Nephron progenitor cell (in vitro differentiated cells): ENCODE measurements at places on chromosomes 1 and 21.

DNA sequence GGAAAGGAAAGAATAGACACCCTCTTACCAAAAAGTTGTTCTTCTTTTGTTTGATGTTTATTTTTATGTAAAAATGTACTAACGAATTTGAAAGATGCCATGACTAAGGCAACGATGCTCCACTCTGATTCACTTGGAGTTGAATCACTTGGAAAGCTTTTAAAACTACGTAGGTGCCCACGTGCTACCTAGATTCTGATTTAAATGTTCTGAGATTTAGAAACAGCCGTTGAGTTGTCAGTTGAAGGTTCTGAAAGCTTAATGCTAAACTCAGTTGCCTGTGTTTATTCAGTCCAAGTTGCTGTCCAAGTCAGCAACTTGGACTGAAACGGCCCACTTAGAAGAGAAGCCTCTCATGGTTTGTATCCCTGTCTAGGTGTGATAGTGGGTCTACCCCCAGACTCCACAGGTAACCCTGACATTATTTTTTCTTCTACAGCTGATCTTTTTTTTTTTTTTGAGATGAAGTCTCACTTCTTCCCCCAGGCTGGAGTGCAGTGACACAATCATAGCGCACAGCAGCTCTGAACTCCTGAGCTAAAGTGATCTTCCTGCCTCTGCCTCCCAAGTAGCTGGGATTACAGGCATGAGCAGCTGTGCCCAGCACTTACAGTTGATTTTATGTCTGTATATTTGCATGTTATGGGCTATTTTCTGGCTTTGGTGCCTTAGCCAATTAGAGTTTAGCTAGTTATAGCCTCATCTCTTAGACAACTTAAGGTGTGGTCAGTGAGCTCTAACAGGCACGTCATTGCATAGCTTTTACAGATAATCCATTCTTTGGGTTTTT, 1.4 kb upstream of the VAMP4 start:
- no peak for DNase-seq

- no peak for DNase-seq
Observed at GRCh38 chr1:233734456-233734855, 120.5 kb downstream of the KCNK1 start.

- no peak for DNase-seq
Observed at GRCh38 chr1:10948463-10948775, 64.0 kb upstream of the TARDBP start.

- no peak for DNase-seq
Observed at GRCh38 chr1:41898191-41898713, 20.5 kb downstream of the HIVEP3 start.

DNA sequence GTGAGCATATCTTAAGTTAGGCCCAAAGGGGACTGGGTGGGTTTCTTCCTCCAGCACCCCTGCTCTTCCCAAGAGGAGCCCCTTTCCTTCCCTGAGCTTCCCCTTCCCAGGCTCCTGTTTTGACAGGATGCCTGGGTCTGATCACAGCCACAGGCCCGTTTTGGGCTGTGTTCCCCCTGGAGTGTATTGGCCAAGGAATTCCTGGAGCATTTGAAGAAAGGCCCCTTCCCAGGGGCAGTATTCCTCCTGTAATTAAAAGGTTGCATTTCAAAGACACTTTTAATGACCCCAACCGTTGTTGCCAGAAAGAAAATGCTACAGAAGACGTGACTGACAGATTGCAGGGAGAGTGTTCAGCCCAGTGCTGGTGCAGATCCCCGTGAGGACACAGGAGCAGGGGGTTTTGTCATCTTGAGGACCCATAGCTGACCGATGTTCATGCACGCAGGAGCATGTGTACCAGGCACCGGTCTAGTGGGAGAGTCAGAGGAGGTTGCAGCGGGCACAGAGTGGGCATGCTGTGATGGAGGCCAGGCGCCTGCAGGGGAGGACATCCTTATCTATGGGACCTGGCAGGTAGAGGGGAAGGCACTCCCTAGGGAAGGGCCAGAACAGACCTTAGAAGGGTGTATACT, 19.3 kb upstream of the LBR start:
- DNase-seq: no peak

GRCh38 chr21:32378956-32379355, 13.9 kb downstream of the URB1 start:
- no peak for DNase-seq

- no peak for DNase-seq
Observed at GRCh38 chr1:96329121-96329520, 392.5 kb upstream of the PTBP2 start.

DNA sequence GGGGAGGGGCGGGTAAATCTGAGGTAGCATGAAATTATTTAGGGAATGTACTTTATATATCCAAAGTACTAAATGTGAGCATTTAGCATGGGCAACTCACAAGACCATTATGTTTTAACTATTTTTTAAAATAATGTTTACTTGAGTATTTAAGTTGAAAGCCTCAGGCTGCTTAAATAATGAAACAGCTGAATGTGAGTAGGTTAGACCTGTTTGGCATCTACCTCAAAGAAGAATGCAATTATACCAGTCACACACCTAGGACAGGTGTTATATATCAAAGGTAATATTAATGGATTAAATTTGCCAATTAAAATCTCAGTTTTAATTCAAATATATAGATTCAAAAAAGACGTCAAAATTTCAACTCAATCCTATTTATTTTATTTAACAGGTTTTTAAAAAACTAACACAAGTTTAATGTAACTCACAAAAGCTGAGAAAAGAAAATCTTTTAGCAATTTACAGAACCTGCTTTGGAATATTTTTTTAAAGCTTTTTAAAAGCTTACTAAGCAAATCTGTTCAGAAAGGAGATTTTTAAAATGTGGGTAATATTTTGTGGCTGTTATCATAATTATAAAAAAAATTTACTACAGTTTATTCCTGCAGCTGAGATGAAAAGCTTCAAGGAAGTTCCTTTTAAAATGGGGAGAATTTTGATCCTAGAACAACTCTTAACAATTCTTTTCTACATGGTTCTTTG, 104.6 kb upstream of the LBR start:
- no peak for DNase-seq

- DNase-seq: no peak
Observed at GRCh38 chr1:201350884-201351283, 26.6 kb downstream of the TNNT2 start.

DNA sequence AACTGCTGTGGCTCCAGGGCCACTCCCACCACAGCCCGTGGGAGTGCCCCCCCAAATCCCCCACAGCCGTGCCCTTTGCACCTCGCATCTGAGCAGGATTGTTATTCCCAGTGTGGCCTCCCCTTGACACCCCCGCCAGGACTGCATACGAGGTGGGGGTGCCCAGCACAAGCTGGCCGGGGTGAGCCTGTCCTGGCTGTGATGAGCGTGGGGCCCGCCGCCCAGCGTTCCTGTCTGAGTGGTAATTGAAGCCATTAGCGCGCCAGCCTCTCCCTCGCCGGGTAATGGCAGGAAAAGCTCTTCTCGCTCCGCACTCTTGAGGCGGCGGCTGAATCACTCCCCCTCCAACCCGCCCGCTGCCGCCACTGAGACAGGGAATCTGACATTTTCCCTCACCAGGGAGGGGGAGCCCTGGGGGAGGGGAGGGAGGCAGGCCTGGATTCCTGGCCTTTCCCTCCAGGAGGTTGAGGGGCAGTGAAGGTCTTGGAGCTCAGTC, 27.7 kb downstream of the PTPRF start:
- DNase-seq: peak; percentile 74

DNA sequence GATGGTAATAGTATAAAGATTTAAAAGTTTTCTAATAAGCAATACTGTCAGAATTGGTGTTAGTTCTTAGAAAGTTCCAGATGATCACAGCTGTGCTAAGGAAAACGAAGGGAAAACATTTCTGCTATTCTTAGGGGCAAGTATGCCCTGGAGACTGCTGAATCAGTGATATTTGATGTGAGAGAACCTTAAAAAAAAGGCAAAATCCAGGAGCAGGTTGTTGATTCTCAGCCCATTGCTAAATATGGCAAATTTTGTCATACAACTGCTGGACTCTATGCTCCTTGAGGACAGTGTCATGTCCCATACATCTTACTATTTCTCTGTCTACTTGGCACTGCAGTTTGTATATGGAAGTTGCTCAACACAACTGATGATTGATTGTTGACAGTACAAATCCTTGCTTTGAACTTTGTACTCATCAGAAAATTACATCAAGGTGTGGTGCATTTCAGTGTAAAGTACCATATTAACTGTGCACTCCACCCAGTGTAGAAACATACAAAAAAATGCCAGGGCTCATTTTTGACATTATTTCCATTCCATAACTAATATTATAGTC, 10.9 kb downstream of the CRCT1 start:
- no peak for DNase-seq

DNA sequence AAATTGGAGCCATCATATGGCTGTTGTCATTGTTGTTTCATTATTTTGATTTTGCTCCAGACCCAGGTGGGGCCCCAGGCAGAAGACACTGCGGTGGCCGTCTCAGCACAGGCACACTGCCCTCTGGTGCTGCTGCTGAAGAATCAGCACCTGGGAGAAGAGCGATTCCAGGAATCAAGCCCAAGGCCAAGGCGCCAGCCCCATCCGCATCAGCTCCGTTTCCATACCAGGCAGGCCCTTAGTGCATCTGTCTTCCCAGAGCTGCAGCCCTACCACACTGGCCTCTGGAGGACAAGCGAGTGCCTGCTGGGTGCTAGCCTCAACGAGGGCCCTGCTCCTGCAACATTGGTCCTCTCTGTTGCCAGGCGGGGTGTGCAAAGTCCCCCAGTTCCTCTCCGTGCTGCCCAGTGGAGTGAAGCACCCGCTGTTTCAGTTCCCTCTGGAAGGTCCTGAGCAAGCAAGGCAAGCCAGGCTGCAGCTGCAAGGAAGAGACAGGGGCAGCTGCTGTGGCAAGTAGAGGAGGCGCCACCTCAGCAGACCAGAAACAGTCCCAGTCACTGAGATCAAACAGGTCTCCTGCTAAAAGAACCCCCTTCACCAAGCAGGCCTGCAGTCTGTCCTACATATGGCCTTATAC, 5.2 kb downstream of the GRIK3 start:
- no peak for DNase-seq

DNA sequence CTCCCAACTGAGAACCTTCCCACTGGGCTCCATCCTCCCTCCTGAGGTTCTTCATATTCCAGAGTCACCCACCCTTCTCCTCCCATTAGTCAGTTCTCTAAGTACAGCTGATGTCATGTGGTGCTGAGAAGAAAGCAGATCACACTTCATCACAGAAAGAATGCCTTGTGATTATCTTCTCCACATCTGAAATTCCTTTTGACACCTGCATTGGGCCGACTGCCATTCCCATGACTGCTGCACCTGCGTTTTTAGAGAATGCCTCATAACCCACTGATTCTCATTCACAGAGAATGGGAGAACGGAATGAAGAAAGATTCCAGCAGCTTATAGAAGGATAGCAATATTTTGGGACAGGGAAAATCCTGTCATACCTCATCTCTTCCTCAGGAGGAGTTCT, 14.3 kb downstream of the LEPR start:
- DNase-seq: no peak

GRCh38 chr21:29827236-29827635, 112.6 kb downstream of the GRIK1 start:
- DNase-seq: no peak

- no peak for DNase-seq
Observed at GRCh38 chr1:162422662-162423375, 10.9 kb upstream of the SH2D1B start.

- DNase-seq: no peak
Observed at GRCh38 chr1:110040548-110040947, 6.1 kb downstream of the STRIP1 start.

- peak; percentile 41 for DNase-seq
Observed at GRCh38 chr1:7379441-7379971, 391.6 kb upstream of the VAMP3 start.

GRCh38 chr1:30909365-30910068, 959 bp upstream of the SDC3 start:
- DNase-seq: no peak

DNA sequence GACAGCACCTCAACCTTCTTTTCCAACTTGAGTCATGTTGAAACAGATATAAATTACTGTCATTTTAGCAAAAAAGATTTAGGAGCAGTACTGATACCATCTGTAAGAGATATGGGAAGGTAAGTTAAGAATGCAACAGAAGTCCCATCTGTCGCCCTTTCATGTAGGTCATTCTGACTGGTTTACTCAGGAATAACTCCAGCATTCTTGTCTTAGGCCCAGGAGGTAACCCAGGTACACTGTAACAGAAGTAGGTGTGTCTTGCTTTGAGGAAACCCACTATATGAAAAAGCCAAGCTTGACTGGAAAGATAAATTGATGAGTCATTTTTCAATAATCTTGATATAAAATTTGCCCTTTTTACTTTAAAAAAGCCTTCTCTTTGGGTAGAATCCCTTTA, 35.4 kb downstream of the PGM1 start:
- no peak for DNase-seq

GRCh38 chr1:149888999-149889289, 10.4 kb upstream of the BOLA1 start:
- no peak for DNase-seq

- no peak for DNase-seq
Observed at GRCh38 chr1:208258277-208258676, 14.1 kb upstream of the PLXNA2 start.

GRCh38 chr1:207073906-207074820, 14.5 kb upstream of the C4BPB start:
- no peak for DNase-seq

DNA sequence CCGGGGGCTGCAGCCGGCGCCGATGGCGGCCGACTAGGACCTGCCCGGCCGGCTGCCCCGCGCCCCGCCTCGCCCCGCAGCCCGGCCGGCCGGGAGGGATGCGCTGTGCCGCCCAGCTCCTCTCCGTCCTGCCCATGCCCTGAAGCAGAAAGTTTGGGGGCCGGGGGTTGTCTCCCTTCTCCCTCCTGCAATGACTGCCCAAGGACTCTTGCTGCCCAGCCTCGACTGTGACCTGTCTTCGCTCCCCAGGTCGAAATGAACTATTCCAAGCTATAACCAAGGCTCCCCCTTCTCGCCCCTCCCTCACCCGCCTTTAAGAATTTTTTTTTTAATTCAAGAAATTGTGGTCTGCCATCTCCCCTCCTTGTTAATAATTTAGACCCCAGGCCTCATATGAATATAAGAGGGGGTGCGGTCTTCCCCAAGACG, 361 bp downstream of the TMCC2 start:
- DNase-seq: no peak

- DNase-seq: no peak
Observed at GRCh38 chr1:2242814-2243725, 15.0 kb downstream of the SKI start.

DNA sequence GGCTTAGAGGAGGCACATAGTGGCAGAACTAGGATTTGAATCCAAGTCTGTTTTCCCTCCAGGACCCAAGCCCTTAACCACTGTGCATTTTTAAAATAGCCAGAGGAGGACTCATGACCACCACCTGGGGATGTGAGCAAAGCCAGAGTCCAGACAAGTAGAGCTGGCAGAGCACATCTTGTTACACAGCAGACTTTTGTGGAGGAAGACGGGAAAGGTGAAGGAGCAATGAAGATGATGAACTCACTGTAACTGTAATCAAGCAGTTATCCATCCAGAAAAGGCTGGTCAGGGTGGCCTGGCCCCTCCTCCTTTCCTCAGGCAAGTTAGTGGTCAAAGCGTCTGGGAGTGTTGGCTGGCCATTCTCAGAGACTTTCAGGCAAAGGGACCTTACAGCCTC, 50.9 kb downstream of the SLC44A3 start:
- DNase-seq: no peak
